ENCODE measurements at places on chromosomes 13 and 19.

- DNase-seq: no peak
Measured at GRCh38 chr19:313169-313987, 22.2 kb upstream of the PLPP2 start.

GRCh38 chr13:113046128-113046882 is 59.3 kb upstream of the F7 start:
- no peak for DNase-seq

DNA sequence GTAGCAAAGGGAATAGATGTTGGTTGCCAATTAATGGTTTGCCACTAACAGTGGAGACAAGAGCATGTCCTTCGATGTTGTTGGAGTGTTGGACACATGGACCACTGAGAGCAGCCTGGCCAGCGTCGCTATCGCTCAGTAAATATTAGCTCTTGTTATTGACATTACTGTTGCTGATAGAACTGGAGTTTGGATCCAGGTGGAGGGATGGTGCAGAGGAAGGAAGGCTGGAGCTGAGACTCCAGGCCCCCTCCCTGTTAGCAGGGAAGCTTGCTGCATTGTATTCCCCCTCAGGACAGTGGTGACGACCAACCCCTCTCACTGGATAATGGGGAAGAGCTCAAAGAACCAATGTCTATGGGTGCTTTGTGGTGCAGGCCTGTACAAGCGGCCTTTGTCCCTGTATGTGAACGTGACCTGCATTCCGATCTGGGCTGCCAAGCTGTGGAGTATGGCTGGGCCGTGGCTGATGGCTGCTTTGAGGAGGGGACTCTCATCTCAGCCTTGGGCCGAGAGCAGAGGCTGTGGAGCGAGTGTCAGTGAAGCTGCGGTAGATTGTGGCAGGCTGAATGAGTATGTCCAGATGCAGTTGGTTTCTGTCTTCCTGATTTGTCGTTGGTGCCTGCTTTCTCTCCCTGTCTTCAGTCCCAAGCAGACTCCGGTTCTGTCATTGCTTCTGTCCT is 7.0 kb downstream of the CLASRP start:
- DNase-seq: no peak

GRCh38 chr19:17889609-17890214 is 18.0 kb downstream of the SLC5A5 start:
- no peak for DNase-seq

GRCh38 chr13:59201841-59202240 is 961.9 kb downstream of the DIAPH3 start:
- DNase-seq: no peak

- DNase-seq: no peak
Measured at GRCh38 chr13:42786715-42787114, 5.3 kb downstream of the FAM216B start.

Data from HS-27A (cell line).